ENCODE measurements at places on chromosomes 5 and 9. TPM values are rescaled to one million over a fixed set of nuclear protein-coding genes. Genes with fewer than 3 reads are reported as not detected.

Gene IL33
- total RNA-seq = 0.11 TPM

Gene OR5C1
- total RNA-seq = not detected

Gene EIF4E1B
- total RNA-seq = not detected

Gene ZNF484
- 10.1 TPM for total RNA-seq

Gene PPP3R2
- not detected for total RNA-seq

Gene TAF11L14
- not detected for total RNA-seq

Gene SPAAR
- total RNA-seq = 0.38 TPM

Gene NPR2
- total RNA-seq = 23.0 TPM

Gene SLIT3
- under 0.01 TPM for total RNA-seq

Gene FAM174A
- 39.8 TPM for total RNA-seq

Gene ZDHHC11B
- total RNA-seq = not detected

Gene MIER3
- 19.6 TPM for total RNA-seq

Gene MRPL22
- 17.8 TPM for total RNA-seq

Gene GABRP
- 0.06 TPM for total RNA-seq

Gene SNCB
- 0.83 TPM for total RNA-seq

Gene TRIM41
- total RNA-seq = 14.4 TPM

Gene MSX2
- total RNA-seq = 4.9 TPM

DNA sequence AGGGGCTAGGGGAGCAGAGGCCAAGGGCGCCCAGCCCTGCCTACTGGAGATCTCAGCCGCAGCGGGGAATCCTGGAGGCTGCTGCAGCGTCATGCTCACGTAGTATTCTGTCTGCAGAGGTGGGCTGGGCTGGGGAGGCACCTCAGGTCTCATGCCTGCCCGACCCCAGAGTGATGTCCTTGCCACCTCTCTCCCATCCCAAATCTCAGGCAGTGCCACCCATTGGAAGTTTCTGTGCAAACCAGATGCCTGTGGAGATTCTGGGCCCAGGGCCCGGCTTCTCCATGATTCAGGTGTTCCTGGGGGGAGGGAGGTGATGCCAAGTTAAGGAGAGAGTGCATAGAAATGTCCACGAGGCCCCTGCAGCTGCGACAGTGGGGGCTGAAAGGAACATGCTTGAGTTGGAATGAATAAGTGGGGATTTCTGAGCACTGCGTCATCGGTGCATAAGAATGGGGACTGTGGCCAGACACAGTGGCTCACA, 72.0 kb downstream of the ANKRD33B start:
- DNase-seq = no peak

GRCh38 chr5:26518065-26518464, 520.3 kb downstream of the CDH9 start:
- no peak for DNase-seq

DNA sequence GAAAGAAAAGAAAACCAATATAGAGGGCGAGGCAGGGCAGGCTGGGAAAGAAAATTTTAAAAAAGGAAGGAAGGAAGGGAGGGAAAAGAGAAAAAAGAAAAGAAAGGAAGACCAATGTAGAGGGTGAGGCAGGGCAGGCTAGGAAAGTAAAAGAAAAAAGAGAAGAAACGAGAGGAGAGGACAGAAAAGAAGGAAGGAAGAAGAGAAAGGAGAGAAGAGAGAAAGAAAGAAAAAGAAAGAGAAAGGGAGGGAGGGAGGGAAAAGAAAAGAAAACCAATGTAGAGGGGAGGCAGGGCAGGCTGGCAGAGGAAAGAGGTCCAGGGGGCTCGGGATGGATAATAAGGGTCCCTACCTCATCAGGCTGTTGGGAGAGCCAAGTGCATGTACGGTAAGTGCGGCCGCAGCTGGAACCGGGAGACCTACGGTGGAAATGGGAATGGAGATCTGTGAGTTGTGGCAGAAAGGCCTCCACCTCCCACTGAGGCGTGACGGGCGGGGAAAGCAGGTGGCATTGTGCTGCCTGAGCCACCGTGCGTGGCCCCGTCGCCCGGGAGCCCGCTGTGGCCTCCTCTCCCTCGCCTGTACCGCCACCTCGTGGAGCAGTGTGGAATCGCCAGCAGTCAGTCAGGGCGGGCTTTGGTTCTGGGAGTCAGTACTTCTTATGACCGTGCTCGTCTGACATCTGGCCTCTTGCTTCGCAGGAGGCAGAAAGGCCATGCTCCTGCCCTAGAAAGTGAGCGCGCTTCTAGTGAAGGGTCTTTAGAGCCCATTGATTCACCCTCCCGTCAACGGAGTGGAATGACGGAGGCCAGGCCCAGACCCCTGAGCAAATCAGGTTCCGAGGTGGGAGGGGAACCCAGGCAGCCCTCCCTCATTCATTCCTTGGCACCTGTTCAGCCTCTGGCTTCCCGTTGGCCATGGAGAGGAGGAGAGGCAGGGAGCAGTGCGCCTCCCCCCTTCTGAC, 10.4 kb upstream of the NHP2 start:
- peak; percentile 61 for DNase-seq

- no peak for DNase-seq
These were observed 69.9 kb downstream of the LMX1B start for GRCh38 chr9:126683698-126684044.

DNA sequence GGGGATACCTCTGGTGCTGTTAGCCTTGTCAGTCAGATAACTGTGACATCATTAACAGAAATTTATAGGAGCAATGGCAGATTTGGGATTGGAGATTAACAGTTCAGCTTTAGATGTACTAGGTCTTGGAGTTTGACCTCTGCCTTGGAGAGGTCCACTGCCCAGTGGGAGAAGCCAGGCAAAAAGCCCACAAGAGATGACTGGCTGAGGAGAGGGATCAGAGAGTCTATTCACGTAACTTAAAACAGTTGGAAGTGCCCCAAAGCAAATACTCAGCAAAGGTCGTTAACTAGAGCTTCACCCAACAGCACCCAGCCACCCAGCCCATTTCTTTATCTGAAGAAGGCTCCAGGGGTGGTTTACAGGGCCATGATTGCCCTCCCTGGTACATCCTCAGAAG, 232.7 kb upstream of the PPP1R2B start:
- no peak for DNase-seq

GRCh38 chr5:36041537-36041845, 25.2 kb downstream of the UGT3A2 start:
- DNase-seq = no peak

DNA sequence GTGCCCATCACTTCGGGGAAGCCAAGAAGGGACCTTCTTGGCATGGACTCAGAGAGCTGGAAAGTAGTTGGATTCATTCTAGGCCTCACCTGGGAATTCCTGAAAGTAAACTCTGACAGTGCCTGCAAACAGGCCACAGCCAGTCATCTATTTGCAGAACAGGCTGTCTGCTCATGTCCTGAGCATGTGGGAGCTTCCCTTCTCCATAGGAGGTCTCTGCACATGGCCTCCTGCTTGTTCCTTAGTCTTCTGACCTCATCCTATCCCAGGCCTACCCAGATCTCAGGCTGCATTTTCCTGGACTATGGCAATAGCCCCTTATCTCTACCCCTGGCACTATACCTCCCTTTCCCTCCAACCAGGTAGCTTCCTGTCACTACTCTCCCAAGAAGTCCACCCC, 67.2 kb upstream of the FSTL4 start:
- DNase-seq = no peak

DNA sequence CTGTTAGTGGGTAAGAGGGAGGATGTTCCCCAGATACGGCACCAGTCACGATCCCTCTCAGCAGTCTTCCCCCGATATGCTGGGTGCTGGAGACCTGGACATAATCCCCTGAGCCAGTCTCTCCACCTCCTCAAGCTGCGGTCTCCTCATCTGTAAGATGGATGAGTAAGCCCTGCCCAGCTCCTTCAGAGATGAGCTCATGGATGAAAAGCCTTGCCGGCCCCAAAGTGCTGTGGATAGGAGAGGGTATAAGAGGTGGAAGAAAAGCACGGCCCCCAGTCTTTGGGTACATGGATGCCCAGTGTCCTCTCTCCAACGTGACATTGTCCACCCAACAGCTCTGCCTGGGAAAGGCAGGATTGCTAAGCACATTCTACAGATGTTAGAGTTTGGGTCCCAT, 4.5 kb downstream of the CAMK2A start:
- no peak for DNase-seq

DNA sequence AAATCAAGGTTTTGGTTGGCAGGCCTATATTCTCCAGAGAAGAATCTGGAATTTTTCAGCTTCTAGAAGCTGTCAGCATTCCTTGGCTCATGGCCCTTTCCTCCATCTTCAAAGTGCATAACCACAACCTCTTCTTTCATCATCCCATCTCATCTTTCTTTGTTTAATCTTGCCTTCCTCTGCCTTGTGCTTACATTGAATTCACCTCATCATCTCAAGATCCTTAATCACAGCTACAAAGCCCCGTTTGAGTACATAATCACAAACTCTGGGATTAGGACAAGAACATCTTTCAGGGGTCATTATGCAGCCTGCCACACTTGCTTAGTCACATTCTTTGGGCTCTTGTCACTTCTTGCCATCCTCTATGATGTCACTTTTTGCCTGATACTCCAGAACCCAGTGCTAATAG, 130.3 kb downstream of the FOXD1 start:
- no peak for DNase-seq

GRCh38 chr9:35646153-35646532, 4.6 kb downstream of the SIT1 start:
- no peak for DNase-seq

- DNase-seq = no peak
These were observed 49.5 kb downstream of the PTGS1 start for GRCh38 chr9:122420315-122420714.

DNA sequence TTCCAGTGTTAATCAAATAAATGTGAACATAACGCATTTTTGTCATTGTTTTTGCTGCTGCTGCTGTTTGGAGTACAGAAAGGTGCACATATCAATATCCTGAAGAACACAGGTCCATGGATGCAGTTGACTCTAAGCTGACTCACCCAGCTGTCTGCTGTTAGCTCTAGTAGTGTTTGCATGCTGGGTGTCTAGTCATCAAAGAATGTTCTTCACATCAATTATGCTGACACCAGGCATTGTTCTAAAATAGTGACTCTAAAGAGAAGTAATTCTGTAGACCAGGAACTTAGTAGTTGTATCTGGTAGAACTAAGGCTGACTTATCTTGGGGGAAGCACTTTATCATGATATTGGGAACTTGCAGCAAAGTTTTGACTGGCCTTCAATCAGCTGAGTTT, 55.7 kb upstream of the DPYSL3 start:
- peak; percentile 54 for DNase-seq

DNA sequence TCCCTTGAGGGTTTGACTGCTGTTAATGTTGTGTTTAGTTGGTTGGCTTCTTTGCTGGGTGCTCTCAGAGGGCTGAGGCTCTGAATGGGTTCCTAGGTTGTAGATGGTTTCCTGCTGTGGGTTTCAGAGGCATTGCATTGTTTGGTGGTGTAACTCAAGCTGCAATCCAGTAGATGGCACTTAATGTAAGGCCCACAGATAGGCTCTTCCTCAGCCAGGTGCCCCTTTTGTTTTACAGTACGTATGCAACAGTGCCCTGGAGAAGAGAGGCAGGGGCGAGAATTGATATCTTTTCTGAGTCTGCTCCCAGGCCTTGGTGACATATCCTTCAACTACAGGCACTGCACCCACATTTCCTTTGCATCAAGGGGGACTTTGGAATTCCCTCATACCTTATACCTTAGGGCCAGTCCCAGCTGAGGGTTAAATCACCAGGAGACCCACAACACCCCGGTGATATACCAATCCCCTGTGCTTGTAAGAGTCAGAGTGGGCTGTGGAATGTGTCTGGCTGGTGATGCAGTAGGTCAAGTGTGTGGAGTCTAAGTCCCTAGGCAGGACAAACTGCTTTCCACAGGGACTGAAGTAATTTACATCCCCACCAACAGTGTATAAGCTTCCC, 7.0 kb upstream of the UGT3A2 start:
- DNase-seq = peak; percentile 7

GRCh38 chr9:27933210-27934025, 360.1 kb upstream of the C9orf72 start:
- DNase-seq = peak; percentile 18

GRCh38 chr9:12989669-12990068, 214.8 kb downstream of the LURAP1L start:
- no peak for DNase-seq

- DNase-seq = peak; percentile 62
These were observed 278.4 kb downstream of the NSG2 start for GRCh38 chr5:174323878-174324281.

DNA sequence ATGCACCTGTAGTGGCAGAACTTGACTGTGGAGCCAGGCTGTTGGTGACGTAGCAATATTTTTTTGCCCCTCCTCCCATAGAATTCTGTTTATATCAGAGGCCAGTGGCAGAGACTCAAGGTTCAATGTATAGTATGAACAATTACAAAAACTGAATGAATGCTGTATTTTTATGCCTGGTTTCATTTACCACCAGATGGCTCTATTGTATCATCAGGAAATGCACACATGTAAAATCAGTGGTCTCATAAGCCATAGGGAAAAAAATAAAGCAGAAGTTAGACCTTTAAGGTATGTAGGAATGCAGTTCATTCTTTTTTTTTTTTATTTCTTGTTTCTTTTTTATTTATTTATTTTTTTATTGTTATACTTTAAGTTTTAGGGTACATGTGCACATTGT, 43.6 kb downstream of the CCDC192 start:
- peak; percentile 38 for DNase-seq

DNA sequence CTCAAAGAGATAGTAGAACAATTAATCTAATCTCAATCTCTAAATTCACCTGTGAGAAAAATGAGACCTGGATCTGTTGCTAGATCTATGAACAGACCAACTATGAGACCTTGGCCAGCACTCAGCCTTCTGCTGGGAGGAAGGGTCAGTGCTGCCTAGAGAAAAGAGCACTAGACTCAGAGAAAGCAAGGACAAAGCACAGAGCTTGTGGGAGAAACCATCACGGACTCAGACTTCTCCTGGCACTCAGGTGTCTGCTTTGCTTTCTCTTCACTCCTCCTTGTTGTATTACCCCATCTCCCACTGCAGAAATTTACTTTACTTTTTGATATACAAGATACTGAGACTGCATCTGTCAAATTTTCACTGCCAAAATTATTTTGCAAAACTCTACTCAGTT, 890.0 kb upstream of the NUDT12 start:
- no peak for DNase-seq

GRCh38 chr9:87086221-87086818, 139.0 kb upstream of the GAS1 start:
- DNase-seq = no peak

GRCh38 chr5:59637884-59638580, 255.5 kb downstream of the PDE4D start:
- peak; percentile 67 for DNase-seq

DNA sequence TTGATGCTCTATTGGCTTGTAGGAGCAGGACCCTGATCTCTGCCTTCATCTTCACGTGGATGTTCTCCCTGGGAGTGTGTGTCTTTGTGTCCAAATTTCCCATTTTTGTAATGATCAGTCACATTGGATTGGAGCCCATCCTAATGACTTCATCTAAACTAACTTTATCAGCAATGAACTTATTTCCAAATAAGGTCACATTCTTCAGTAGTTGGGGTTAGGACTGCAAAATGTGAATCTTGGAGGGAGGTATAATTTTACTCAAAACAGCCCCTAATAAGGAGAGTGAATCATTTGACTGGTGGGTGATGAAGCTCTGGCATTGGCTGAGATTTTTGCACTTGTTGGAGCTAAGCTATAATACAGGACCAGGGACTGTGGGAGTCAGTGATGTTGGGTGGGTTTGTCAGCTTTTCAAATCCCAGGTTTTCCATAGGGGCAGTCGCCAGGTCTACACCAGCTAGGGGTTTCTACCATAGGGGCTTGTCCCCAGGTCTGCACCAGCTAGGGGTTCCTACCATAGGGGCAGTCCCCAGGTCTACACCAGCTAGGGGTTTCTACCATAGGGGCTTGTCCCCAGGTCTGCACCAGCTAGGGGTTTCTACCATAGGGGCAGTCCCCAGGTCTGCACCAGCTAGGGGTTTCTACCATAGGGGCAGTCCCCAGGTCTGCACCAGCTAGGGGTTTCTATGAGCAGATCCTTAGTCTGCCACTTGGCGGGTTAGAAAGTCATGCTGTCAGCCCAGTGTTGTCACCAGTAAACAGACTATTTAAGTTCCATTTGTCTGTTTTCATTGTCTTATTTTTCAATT, 382.6 kb upstream of the DAP start:
- no peak for DNase-seq
